HuH-7.5 (cell line): ENCODE measurements at places on chromosomes 2 and 18.

GRCh38 chr2:74383254-74383653, 3.1 kb upstream of the DCTN1 start:
- DNase-seq, result no peak

- no peak for DNase-seq
Observed at GRCh38 chr2:171963198-171963597, 36.6 kb upstream of the METAP1D start.

DNA sequence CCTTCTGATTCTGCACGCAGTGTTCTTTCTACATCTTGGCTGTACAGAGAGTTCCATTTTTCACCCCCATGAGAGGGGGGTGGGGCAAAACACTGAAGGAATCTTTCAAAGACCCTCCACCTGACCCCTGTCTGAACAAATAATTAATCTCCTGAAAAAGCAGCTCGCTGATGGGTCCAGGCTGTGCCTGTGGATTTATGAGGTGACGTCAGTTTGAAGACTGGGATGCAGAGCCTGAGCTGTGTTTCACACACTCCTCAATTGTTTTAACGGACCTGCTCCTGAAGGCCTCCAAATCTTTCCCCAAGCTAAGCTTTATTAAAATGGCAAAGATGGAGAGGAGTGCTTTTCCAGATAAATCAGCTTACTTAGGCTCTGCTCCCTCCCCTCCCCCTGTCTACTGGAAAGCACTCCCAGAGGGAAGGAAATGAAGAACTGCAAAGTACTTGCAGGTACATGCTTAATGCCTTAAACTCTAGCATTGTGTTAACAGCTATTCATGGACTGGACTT, 390.2 kb upstream of the TNP1 start:
- no peak for DNase-seq

DNA sequence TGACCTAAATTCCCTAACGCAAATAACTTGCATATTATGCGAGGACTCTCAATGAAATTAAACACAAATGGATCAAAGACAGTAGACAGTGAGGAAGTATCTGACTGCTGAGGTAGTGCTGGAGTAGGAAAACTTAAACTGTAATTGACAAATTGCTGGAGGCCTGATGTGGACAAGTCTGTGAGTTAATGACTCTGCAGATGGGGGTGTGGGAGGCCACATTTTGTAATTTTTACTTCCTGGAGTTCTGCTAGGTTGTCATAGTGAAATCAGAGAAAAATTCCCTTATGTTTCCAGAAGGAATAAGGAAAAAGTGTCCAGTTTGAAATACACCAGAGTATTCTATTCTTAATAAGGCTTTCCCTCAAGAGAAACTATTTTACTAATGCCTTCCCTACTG, 333.0 kb upstream of the CNTNAP5 start:
- no peak for DNase-seq

DNA sequence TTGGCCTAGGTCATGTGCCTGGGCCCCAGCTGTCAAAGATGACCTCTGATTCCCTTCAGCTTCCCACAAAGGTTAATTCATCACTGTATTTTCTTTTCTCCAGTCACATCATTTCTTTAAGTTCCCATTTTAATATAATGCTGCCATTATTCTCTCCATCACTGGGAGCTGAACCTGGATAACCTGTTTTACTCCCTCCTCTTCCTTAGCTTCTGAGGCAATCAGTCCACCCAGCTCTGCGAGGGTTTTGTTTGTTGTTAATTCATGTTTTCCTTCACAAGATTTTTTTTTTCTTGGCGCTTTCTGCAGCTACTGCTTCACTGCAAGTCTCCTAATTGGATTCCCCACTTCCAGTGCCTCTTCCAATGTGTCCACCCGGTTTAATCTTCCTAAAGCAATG, 5.1 kb upstream of the EML4 start:
- DNase-seq, result no peak

- no peak for DNase-seq
Observed at GRCh38 chr2:239806758-239807434, 218.2 kb downstream of the NDUFA10 start.

DNA sequence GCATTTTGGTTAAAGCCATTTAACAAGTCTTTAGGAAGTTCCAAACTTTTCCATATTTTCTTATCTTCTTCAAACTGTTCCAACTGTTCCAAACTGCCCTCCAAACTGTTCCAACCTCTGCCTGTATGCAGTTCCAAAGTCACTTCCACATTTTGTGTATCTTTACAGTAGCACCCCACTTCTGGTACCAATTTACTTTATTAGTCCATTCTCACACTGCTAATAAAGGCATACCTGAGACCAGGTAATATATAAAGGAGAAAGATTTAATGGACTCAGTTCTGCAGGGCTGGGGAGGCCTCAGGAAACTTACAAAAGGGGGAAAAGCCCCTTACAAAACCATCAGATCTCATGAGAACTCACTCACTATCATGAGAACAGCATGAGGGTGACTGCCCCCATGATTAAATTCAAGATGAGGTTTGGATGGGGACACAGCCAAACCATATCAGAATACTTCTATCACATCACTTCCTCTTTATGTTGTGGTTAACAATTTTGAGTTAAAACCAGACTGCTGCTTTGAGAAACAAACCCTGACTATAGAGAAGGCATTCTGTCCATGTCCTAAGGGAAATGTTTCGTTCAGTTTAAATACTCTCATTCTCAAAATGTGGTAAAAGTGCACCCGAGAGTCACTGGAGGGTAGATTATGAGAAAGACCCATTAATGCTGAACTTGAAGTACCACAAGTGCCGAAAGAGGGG, 11.0 kb downstream of the IL18R1 start:
- no peak for DNase-seq

- DNase-seq, result no peak
Observed at GRCh38 chr2:232802091-232802490, 25.7 kb upstream of the KCNJ13 start.
